ENCODE measurements at places on chromosomes 13 and 19.

- no peaks in the 10 kb centered on the region for H3K36me3 ChIP-seq
- H3K27me3 ChIP-seq = no peaks in the 10 kb centered on the region
- no peak for DNase-seq
- no peak overlapping the region for H3K4me3 ChIP-seq
Observed at GRCh38 chr13:21898459-21898858, 227.6 kb downstream of the FGF9 start.

- no peaks in the 10 kb centered on the region for H3K36me3 ChIP-seq
- H3K27ac ChIP-seq = no peak overlapping the region
- no peaks in the 10 kb centered on the region for H3K27me3 ChIP-seq
- no peaks in the 10 kb centered on the region for H3K4me1 ChIP-seq
Observed at GRCh38 chr13:104798486-104798885, 1732.3 kb upstream of the SLC10A2 start.

DNA sequence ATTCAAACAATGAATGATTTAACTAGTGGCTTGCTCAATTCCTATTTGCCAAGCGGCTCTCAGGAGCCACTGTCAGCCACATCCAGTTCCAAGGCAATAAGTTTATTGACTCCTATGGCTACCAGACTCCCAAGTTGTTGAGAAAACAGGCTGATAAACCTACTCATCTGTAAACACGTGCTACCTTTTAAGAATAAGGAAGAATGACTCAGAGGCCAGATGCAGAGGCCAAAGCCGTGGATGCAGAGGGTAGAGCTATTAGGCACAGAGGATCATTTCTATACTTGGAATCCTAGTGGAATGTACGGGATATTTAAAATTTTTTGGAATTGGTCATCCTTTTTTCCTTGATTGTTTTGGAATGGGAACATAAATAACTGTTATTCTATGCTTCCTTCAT lies 1921.1 kb downstream of the OLFM4 start:
- H3K4me1 ChIP-seq = no peaks in the 10 kb centered on the region
- DNase-seq = no peak
- no peak overlapping the region for H3K4me3 ChIP-seq
- no peak overlapping the region for H3K27ac ChIP-seq
- H3K27me3 ChIP-seq = no peaks in the 10 kb centered on the region
- no peaks in the 10 kb centered on the region for H3K36me3 ChIP-seq

- no peaks in the 10 kb centered on the region for H3K4me1 ChIP-seq
- no peak for DNase-seq
- H3K27ac ChIP-seq = no peak overlapping the region
- H3K27me3 ChIP-seq = no peaks in the 10 kb centered on the region
Observed at GRCh38 chr13:21894703-21895699, 224.1 kb downstream of the FGF9 start.

- peak; percentile 90 for DNase-seq
- no peak overlapping the region for H3K4me3 ChIP-seq
- H3K27ac ChIP-seq = peak overlapping the region; percentile 93
- peaks cover 34% of the 10 kb centered on the region for H3K4me1 ChIP-seq
- no peaks in the 10 kb centered on the region for H3K27me3 ChIP-seq
- H3K36me3 ChIP-seq = no peaks in the 10 kb centered on the region
Observed at GRCh38 chr13:110340812-110341444, 33.8 kb downstream of the COL4A2 start.

DNA sequence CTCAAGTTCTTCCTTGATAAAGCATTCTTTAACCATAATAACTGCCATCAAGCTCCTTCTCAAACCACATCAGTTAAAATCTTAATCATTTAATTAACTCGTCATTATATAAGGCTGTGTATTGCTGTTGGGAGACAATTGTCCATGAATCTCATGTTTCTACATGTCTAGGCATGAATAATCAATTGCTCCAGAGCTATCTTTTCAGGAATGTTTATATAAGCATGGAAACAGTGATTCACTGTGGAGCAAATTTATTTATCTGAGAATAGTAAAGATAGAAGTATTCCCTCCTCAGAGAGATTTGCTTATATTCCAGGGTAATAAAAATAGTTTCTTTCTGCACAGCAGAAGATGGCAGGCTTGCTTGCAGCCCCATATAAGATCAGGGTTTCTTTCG lies 71.1 kb downstream of the CBY2 start:
- H3K27ac ChIP-seq = no peak overlapping the region
- H3K27me3 ChIP-seq = no peaks in the 10 kb centered on the region
- H3K4me1 ChIP-seq = no peaks in the 10 kb centered on the region

DNA sequence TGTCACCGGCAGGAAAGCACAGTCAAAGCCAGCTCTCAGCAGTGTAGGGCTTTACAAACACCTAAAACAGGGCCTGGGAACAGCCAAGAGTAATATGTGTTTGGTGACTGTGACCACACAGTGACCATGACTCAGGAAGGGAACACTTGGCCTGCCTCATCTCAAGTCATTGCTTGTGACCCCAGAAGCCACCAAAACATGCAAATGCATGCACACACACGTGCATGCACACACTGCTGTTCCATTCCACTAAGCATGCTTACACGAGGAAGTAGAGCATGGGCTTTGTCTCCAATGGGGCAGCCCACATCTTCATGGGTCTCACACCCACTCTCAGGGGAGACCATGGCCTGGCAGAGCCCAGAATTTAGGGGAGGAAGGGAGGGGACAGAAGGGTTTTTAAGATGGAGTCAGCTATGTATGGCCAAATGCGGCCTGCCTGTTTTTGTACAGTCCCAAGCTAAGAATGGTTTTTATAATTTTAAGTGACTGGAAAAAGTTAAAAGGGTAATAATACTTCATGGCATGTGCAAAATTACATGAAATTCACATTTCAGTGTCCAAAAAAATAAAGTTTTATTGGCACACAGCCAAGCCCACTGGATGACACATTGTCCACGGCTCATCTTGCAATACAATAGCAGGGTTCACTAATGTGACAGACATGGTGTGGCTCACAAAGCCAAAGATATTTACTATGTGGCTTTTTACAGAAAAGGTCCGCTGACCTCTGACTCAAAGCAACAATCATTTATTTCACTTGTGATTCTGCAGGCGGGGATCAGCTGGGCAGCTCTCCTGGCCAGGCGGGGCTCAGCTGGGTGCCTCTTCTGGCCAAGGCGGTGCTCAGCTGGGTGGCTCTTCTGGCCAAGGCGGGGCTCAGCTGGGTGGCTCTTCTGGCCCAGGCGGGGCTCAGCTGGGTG lies 17.3 kb downstream of the ZFR2 start:
- H3K27me3 ChIP-seq = no peaks in the 10 kb centered on the region
- no peak overlapping the region for H3K4me3 ChIP-seq
- H3K36me3 ChIP-seq = no peaks in the 10 kb centered on the region
- no peak for DNase-seq

DNA sequence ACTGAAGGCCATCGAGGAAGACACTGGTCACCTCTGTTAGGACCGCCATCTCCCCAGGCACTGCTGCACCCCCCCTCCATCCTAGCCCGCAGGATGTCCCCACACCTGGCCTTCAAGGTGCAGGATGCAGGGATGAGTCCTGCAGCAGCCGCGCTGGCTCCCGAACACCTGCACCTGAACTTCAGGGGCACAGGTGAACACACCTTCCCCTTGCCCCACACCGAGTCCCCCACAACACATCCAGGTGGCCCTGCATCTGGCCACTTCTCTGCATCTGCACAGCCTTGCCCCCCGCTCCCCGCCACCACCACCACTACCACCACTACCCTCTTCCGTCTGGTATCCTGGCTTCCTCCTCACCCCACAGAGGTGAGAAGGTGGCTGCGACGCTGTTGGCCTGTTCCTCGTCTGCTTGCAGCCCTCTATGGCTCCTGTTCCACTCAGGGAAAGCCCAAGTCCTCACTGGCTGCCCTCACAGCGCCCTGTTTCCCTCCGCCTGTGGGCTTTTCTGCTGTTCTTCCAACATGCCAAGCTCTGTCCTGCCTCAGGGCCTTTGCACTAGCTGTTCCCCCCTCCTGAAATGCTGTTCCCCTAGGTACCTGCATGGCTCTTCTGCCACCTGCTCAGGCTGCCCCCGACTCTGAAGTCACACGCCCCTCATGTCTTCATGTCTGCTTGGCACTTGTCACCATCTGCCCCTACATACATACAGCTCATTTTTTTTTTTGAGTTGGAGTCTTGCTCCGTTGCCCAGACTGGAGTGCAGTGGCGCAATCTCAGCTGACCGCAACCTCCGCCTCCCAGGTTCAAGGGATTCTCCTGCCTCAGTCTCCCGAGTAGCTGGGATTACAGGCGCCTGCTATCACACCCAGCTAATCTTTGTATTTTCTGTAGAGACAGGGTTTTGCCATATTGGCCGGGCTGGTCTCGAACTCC lies 1.4 kb upstream of the CERS1 start:
- peaks cover 4% of the 10 kb centered on the region for H3K36me3 ChIP-seq
- DNase-seq = no peak
- H3K4me3 ChIP-seq = no peak overlapping the region
- H3K27me3 ChIP-seq = no peaks in the 10 kb centered on the region
- peaks cover 21% of the 10 kb centered on the region for H3K4me1 ChIP-seq

GRCh38 chr19:8088752-8089663 lies 36.4 kb downstream of the CCL25 start:
- no peaks in the 10 kb centered on the region for H3K36me3 ChIP-seq
- H3K4me3 ChIP-seq = no peak overlapping the region
- no peaks in the 10 kb centered on the region for H3K27me3 ChIP-seq
- no peaks in the 10 kb centered on the region for H3K4me1 ChIP-seq
- no peak overlapping the region for H3K27ac ChIP-seq
- no peak for DNase-seq

- no peak overlapping the region for H3K4me3 ChIP-seq
- peak; percentile 93 for DNase-seq
- H3K36me3 ChIP-seq = no peaks in the 10 kb centered on the region
- H3K27ac ChIP-seq = no peak overlapping the region
- H3K27me3 ChIP-seq = no peaks in the 10 kb centered on the region
Observed at GRCh38 chr13:39952249-39953233, 297.1 kb downstream of the COG6 start.

- no peak overlapping the region for H3K4me3 ChIP-seq
- DNase-seq = no peak
- H3K27me3 ChIP-seq = no peaks in the 10 kb centered on the region
- no peaks in the 10 kb centered on the region for H3K36me3 ChIP-seq
- H3K4me1 ChIP-seq = no peaks in the 10 kb centered on the region
- no peak overlapping the region for H3K27ac ChIP-seq
Observed at GRCh38 chr13:44540761-44541434, 35.2 kb downstream of the TSC22D1 start.

DNA sequence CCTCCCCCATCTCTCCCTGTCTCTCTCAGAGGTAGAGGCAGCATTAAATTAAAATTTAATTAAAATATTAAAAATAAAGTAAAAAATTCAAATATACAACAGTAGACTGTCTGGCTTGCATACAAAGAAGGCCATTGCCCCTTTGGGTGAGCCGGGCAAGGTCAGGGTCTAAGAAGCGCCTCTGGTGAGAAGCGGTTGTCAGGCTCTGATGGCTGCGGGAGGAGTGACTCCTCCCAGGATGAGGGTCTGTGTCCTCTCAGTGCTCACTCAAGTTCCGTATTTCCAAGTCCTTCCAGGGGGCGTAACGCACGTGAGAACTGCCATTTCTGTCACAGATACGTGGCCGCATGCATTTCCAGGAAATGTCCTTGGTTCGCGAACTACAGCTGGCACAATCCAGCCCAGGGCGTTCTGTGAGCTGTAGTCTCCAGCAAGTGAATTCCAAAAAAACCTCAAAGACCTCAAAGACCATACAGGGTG lies 737 bp upstream of the ZNF181 start:
- H3K27me3 ChIP-seq = no peaks in the 10 kb centered on the region
- DNase-seq = peak; percentile 85
- peaks cover 11% of the 10 kb centered on the region for H3K4me1 ChIP-seq
- peak overlapping the region; percentile 91 for H3K4me3 ChIP-seq

GRCh38 chr13:112446347-112446861 lies 70.2 kb downstream of the SPACA7 start:
- no peak overlapping the region for H3K4me3 ChIP-seq
- peaks cover 5% of the 10 kb centered on the region for H3K4me1 ChIP-seq
- peaks cover 12% of the 10 kb centered on the region for H3K27me3 ChIP-seq
- no peaks in the 10 kb centered on the region for H3K36me3 ChIP-seq
- no peak for DNase-seq
- no peak overlapping the region for H3K27ac ChIP-seq

DNA sequence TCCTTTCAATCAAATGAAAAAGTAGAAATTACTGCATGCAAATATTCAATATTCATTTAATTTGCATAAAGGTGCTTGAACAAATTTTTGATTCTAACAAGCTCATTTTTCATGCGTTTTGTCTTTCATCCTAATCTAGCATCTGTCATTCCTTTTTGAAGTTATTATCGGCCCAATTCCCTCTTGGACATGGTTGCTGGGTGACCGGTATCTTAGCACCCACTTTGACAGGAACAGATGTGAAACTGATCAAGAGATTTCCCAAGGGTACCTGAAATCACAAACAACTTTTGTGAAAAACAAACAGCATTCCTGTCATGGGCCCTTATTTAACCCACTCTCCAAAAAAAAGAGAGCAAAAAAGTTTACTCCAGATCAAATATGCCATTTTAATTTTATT lies 13.3 kb downstream of the DACH1 start:
- H3K36me3 ChIP-seq = peaks cover 4% of the 10 kb centered on the region
- H3K4me1 ChIP-seq = no peaks in the 10 kb centered on the region
- no peaks in the 10 kb centered on the region for H3K27me3 ChIP-seq
- DNase-seq = no peak

- no peaks in the 10 kb centered on the region for H3K4me1 ChIP-seq
- no peaks in the 10 kb centered on the region for H3K27me3 ChIP-seq
- H3K36me3 ChIP-seq = peaks cover 19% of the 10 kb centered on the region
- no peak for DNase-seq
- H3K4me3 ChIP-seq = no peak overlapping the region
- no peak overlapping the region for H3K27ac ChIP-seq
Observed at GRCh38 chr19:13763265-13763664, 1.1 kb upstream of the MRI1 start.

DNA sequence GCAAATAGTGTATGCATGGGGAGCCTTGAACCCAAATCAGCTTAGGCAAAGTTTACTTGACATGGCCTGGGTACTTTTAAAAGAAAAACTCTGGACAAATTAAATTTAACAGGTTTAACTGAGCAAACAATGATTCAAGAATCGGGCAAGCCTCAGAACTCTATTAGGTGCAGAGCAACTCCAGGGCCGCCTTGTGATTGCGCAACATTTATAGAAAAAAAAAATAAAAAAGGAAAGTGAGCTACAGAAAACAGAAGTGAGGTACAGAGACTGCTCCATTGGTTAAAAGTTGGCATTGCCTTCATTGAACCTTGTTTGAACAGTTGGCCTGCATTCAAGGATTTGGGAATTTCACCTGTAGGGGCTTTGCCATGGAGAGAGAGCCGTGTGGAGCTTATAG lies 421.0 kb upstream of the TSHZ3 start:
- H3K36me3 ChIP-seq = no peaks in the 10 kb centered on the region
- peak; percentile 45 for DNase-seq
- no peaks in the 10 kb centered on the region for H3K27me3 ChIP-seq

GRCh38 chr13:94329754-94330551 lies 149.5 kb downstream of the DCT start:
- H3K4me3 ChIP-seq = no peak overlapping the region
- no peaks in the 10 kb centered on the region for H3K27me3 ChIP-seq
- H3K4me1 ChIP-seq = no peaks in the 10 kb centered on the region

Measured in lung (tissue), 17 donors.